K562 (cell line): ENCODE measurements at places on chromosomes 16 and 17.

GRCh38 chr16:89194340-89195311, 5.7 kb downstream of the SLC22A31 start:
- H3K4me1 ChIP-seq = no peaks in the 10 kb centered on the region; the same call in 1 of the 3 replicates
- H3K27ac ChIP-seq = no peak overlapping the region
- H3K4me3 ChIP-seq = no peak overlapping the region
- DNase-seq = no peak
- no peaks in the 10 kb centered on the region for H3K27me3 ChIP-seq

- DNase-seq = no peak
- H3K36me3 ChIP-seq = peaks cover 95% of the 10 kb centered on the region; the same call in 2 of the 3 replicates
- no peak overlapping the region for H3K27ac ChIP-seq
- peaks cover 25% of the 10 kb centered on the region for H3K4me1 ChIP-seq
- H3K27me3 ChIP-seq = no peaks in the 10 kb centered on the region
These were observed 11.4 kb downstream of the HOXB4 start for GRCh38 chr17:48566717-48567116.

GRCh38 chr17:59649886-59650285, 30.2 kb downstream of the CLTC start:
- no peak for DNase-seq
- H3K27me3 ChIP-seq = no peaks in the 10 kb centered on the region
- peaks cover 97% of the 10 kb centered on the region for H3K36me3 ChIP-seq
- no peak overlapping the region for H3K27ac ChIP-seq

DNA sequence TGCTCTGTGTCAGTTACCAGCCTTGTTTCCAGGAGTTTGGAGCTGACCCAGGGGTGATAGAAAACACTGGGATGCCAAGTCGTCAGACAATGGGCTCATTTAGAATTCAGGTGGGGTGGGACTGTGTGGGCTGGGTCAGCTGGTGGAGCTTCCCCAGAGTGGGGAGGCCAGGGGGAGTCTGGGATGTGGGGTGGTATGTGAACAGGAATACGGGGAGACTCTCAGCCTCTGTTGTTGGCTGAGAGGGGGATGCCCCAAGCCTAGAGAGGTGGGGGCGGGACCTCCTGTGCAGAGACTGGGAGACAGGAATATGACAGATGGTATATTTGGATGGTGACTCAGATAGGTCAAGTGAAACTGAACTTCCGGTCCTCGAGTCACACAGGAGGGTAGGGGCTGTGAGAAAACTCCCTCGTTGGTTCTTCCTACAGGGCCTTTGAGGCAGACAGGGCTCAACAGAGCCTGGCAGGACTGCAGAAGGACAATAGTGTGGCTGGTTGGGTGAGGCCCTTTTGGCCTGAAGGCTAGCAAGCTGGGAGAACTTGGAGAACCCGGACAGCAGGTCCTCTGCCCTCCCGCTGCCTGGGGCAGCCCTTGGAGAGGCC, 23.7 kb downstream of the CDH1 start:
- no peaks in the 10 kb centered on the region for H3K36me3 ChIP-seq
- H3K27ac ChIP-seq = no peak overlapping the region
- no peaks in the 10 kb centered on the region for H3K27me3 ChIP-seq
- peaks cover 5% of the 10 kb centered on the region for H3K4me1 ChIP-seq

DNA sequence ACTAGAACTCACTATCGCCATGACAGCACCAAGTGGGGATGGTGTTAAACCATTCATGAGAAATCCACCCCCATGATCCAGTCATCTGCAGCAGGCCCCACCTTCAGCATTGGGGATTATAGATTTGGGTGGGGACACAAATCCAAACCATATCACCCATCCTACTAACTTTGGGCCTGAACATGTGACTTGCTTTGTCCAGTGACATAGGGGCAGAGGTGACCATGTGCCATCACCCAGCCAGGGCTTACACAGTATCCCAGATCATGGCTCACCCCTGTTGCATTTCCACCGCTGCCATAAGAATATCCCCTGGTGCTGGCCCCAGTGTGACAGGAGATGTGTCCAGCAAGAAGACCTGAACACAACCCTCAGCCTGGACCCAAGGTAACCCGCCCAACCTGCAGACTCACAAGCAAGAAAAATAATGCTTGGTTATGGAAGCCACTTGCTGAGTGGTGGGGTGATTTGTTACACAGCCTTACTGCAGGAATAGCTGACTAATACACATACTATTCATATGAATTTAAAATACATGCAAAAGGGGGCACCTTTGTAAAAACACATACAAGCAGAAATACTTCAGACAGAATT, 130.9 kb downstream of the GSG1L start:
- no peaks in the 10 kb centered on the region for H3K36me3 ChIP-seq
- H3K4me3 ChIP-seq = no peak overlapping the region
- H3K27me3 ChIP-seq = peaks cover 31% of the 10 kb centered on the region; the same call in 1 of the 2 replicates
- H3K27ac ChIP-seq = no peak overlapping the region
- DNase-seq = no peak
- H3K4me1 ChIP-seq = no peaks in the 10 kb centered on the region

DNA sequence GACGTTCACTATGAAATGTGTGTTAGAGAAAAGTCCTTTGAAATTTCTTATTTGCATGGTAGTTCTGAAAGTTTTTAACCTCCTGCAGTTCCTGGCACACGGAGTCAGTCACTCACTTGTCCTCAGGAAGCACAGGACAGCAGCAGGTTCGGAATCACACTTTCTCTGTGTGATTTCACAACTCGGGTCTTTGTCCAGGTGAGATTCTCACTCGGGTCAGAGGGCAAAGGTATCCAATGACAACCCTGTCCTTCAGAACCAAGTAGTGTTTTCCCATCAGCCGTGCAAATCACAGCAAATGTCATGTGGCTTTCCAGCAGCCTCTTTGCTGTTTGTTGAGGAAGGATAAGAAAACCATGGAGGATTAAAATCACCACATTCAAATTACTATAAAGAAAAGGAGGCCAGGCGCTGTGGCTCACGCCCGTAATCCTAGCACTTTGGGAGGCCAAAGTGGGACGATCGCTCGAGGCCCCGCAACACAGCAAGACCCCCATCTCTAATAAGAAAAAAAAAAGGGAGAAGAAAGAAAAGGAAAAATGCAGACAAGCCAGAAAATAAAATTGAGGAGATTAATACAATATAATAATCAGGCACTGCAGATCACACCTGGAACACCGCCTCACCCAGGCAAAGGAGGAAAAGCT, 22.0 kb downstream of the ADCY9 start:
- H3K27me3 ChIP-seq = peaks cover 25% of the 10 kb centered on the region
- no peak overlapping the region for H3K4me3 ChIP-seq
- no peak overlapping the region for H3K27ac ChIP-seq
- H3K4me1 ChIP-seq = no peaks in the 10 kb centered on the region
- no peak for DNase-seq
- no peaks in the 10 kb centered on the region for H3K36me3 ChIP-seq

- no peak overlapping the region for H3K4me3 ChIP-seq
- H3K4me1 ChIP-seq = no peaks in the 10 kb centered on the region
- DNase-seq = no peak
- H3K27ac ChIP-seq = no peak overlapping the region
- no peaks in the 10 kb centered on the region for H3K36me3 ChIP-seq
These were observed 52.9 kb downstream of the SNTB2 start for GRCh38 chr16:69239851-69240250.

DNA sequence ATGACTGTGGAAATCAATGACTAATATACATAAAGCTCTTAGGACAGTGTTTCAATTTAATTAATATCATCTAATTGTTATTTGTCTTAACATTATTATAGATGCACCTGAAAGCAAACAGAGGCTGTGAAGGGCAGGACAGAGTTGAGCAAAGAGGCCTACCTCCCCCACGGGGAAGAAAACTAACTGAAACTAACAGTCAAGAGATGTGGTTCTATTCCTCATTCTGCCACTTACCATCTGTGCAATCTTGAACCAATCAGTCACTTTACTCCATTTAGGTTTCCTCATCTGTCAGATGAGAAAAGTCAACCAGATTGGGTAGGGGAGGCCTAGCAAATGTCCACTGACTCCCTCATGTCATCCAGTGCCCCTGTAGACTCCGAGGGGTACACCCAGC, 59.1 kb downstream of the C17orf67 start:
- H3K27ac ChIP-seq = no peak overlapping the region
- peaks cover 21% of the 10 kb centered on the region for H3K27me3 ChIP-seq
- H3K4me3 ChIP-seq = no peak overlapping the region
- no peak for DNase-seq
- no peaks in the 10 kb centered on the region for H3K4me1 ChIP-seq

DNA sequence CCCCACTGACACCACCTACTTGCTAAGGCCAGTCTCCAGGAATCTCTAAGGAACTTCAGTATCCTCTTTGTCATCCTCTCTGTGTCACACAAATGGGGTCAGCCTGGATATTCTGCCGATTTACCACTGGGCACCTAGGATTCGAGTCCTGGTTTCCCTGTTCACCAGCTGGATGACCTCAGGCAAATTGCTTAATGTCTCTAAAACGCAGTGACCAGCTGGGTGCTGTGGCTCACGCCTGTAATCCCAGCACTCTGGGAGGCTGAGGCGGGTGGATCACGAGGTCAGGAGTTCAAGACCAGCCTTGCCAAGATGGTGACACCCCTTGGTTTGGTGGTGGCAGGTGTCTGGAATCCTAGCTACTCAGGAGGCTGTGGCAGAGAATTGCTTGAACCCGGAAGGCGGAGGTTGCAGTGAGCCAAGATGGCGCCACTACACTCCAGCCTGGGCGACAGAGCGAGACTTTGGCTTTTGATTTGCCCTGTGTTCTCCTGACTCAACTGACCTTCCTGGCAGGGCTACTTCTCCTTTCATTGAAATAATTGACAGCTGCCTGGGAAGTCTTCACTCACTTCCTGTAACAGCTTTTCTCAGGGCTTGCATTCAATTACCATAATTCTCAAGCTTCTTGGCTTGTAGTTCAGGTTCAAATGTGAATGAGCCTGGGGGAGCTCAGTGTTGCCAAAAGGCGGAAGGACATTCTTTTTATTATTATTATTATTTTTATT, 15.4 kb downstream of the SYCE1L start:
- H3K27ac ChIP-seq = no peak overlapping the region
- peaks cover 17% of the 10 kb centered on the region for H3K4me1 ChIP-seq
- no peaks in the 10 kb centered on the region for H3K36me3 ChIP-seq
- DNase-seq = no peak
- no peak overlapping the region for H3K4me3 ChIP-seq

DNA sequence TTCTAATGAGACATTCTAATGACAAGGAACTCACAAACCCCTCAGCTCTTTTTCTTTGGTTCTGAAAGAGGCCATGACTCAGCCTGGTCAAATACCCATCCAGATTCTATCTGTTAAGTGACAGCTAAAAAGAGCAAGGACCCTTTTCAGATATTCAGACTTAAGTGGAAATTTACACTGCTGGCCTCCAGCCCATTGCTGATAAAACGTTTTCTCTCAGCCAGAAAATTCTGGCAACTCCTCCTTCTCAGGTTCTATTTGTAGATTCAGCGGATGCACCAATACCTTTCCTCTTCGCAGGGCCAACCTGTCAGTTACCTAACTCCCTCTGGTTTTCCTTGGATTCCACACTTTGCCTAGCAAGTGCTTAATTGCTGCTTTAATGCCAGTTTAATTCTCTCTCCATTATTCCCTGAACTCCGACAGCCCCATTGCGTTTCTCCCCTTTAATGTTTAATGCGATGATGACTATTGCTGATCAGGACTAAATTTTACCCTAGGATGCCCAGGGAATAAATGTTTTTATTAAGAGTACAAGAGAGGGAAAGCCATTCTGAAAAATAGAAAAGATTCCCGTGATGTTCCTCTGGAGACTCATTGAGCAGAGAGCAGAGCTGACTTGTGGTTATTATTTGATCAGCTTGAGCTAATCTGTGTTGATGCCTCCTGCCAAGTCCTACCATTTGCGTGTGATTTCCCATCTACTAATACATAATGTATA, 35.9 kb upstream of the TOM1L1 start:
- peak overlapping the region; percentile 52 for H3K27ac ChIP-seq
- no peak for DNase-seq
- no peaks in the 10 kb centered on the region for H3K27me3 ChIP-seq

- DNase-seq = no peak
- H3K4me1 ChIP-seq = peaks cover under 1% of the 10 kb centered on the region; the same call in 2 of the 3 replicates
- H3K36me3 ChIP-seq = no peaks in the 10 kb centered on the region
- H3K27ac ChIP-seq = no peak overlapping the region
These were observed 442 bp downstream of the ABCC3 start for GRCh38 chr17:50634915-50635731.

GRCh38 chr16:58832386-58832895, 98.3 kb upstream of the GOT2 start:
- H3K4me3 ChIP-seq = no peak overlapping the region
- H3K4me1 ChIP-seq = no peaks in the 10 kb centered on the region
- no peak for DNase-seq
- peaks cover 2% of the 10 kb centered on the region; the same call in 1 of the 3 replicates for H3K27me3 ChIP-seq
- H3K36me3 ChIP-seq = no peaks in the 10 kb centered on the region
- no peak overlapping the region for H3K27ac ChIP-seq

DNA sequence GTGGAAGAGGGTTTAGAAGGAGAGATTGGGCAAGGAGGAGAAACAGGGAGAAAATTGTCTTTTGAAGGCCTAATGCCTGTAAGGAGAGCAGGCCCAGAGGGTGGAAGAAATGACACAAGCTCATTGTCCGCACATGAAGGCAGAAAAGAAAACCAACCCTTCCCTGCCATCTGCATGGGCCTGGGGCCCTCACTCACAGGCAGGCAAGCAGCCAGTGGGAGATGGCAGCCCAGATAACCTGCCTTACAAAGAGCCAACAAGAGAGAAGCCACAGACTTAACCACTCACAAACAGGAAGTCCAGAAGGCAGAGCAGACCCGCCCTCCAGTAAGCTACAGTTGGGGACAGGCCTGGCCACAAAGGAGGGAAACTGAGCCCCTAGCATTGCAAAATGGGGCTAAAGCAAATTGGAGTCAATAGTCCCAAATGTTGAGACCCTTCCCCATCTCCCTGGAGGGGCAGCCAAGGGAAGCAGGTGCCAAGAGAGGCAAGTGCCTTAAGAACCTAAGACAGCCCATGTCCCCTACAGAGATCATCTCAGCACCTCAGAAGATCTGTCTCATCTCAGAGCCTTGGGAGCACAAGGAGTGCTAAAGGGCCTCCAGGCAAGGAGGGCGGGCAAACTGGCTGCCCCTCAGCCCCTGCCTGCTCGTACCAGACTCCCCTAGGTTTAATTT, 7.3 kb upstream of the TSPOAP1 start:
- H3K27me3 ChIP-seq = no peaks in the 10 kb centered on the region
- peaks cover 75% of the 10 kb centered on the region for H3K4me1 ChIP-seq
- H3K36me3 ChIP-seq = peaks cover 14% of the 10 kb centered on the region
- H3K4me3 ChIP-seq = peak overlapping the region; percentile 91; the same call in 1 of the 2 replicates

GRCh38 chr16:13638218-13638617, 281.7 kb upstream of the ERCC4 start:
- no peak overlapping the region for H3K27ac ChIP-seq
- no peaks in the 10 kb centered on the region for H3K36me3 ChIP-seq
- DNase-seq = no peak
- no peaks in the 10 kb centered on the region for H3K4me1 ChIP-seq

DNA sequence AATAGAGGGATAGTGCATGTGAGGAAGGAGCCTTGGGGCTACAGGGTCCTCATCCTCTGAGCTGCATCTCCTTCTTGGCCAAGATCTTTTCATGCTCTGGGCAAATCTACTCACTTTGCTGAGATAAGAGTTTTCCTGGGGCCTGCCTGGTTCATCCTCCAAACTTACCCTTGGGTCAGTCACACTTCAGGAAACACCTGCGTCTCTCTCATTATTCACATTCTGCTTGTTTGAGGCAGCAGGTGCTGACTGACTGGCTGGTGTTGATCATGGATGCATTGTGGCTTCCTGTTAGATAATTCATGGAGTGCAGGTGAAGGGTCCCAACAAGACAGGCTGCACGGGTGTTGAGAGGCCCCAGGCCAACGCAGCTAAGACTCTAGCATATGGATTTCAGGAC, 162.6 kb downstream of the SALL1 start:
- no peak overlapping the region for H3K27ac ChIP-seq
- no peak overlapping the region for H3K4me3 ChIP-seq
- H3K27me3 ChIP-seq = peaks cover 17% of the 10 kb centered on the region
- H3K36me3 ChIP-seq = no peaks in the 10 kb centered on the region
- no peak for DNase-seq

GRCh38 chr17:78130437-78131101, at the start of gene TMC8:
Gene TMC8 (plus strand): TSS chr17:78130771. CDS start chr17:78131589, 818 bp downstream.
- H3K4me1 ChIP-seq = peaks cover 45% of the 10 kb centered on the region
- H3K4me3 ChIP-seq = no peak within 1 kb of the TSS; the same call in 1 of the 2 replicates
- peak within 1 kb of the TSS; percentile 81 for H3K27ac ChIP-seq
- H3K36me3 ChIP-seq = peaks cover 16% of the 10 kb centered on the region; the same call in 1 of the 3 replicates
- DNase-seq = peak; percentile 47
